ENCODE measurements at places on chromosomes 16 and 17.

- no peak for DNase-seq
Measured at GRCh38 chr16:69820926-69821541, 58.9 kb downstream of the WWP2 start.

DNA sequence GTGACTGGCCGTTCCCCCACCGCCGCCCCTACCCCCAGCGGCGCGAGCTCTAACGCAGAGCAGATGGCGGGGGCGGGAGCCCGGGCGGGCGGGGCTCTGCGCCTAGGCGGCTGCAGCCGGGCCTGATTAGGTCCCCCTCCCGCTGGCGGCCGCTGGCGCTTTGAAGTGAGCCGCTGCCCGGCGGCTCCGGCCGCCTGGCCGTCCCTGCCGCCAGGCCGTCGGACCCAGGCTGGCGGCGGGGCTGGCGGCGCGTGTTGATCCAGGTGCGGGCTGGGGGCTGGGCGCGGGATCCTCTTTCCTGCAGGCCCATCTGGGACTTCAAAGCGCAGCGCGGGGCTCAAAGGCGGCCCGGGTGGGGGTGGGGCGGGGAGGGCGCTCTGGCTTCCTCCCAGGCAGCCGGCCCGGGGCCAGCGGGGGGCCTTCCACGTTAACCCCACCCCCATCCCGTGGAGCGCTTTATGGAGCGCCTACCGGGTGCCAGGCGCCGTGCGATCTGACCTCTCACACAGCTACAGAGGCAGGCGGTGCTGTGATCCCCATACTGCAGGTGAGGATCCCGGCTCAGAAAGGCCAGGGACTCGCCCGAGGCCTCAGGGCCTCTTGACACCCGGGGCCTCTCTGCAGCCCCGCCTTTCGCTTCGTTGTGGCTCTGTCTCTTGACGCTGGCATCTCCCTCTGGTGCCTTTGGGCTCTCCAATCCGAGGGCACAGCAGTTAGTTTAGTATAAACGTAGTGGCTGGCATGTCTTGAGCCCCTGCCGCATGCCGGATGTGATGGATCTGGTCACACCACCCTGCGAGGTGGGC, 80.0 kb upstream of the NKD1 start:
- no peak for DNase-seq

GRCh38 chr17:69678206-69678605, 263.7 kb downstream of the MAP2K6 start:
- DNase-seq = peak; percentile 1

GRCh38 chr17:42766124-42766523, 5.1 kb downstream of the RAMP2 start:
- DNase-seq = no peak

DNA sequence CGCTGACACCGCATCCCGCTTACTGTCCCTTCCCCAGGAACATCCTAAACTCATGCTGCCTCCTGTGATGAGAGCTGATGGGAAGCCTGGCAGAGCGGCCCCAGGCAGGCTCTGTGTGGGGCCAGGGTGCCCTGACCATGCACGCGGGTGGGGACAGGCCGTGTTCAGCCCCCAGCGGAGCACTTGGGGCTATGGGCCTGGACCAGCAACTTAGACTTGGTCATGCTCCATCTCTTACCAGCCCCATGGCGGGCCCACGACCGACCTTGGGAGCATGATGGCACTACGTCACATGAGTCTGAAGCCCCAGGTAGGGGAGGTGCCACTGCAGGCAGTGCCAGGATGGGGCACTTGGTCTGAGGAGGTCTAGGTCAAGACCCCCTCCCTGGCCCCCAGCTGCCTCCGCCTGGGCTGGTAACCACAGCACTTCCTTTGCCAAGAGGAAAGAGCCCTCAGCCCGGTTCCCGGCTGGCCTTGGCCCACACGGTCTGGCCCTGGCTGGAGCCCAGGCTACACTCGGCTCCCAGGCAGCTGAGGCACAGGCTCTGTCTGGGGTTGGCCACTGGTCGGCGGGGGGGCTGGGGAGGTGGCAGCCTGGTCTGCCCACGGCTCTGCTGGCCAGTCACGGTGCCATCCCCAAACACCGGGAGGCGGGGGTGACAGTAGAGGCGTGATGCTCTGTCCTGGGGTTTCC, 25.7 kb downstream of the BAHCC1 start:
- peak; percentile 44 for DNase-seq

DNA sequence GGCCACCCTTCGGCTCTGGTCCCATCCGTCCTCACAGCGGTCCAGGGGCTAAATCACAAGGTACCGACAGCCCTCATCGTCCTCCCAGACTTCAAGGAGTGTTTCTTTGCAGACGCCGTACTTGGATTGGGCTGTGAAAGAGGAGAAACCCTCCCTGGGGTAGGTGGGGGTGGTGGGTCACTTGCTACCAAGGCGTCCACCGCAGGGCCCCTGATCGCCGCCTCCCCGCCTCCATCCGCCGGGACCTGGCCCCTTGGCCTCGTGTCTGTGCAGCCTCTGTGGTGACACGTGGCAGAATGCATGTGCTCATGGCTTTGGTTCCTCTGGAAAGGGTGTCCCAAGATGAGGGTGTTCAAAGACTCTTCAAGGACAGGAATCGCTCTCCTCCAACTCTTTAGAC, 151.4 kb downstream of the BANP start:
- DNase-seq = no peak

GRCh38 chr17:80796430-80796861, 195.2 kb upstream of the CHMP6 start:
- DNase-seq = no peak

- DNase-seq = no peak
Measured at GRCh38 chr17:75288770-75289114, 491 bp downstream of the SLC25A19 start.

GRCh38 chr17:2688351-2689342, 22.9 kb downstream of the CLUH start:
- peak; percentile 21 for DNase-seq
